ENCODE measurements at places on chromosomes 6 and 20.

GRCh38 chr20:63194007-63194796, 21.7 kb downstream of the YTHDF1 start:
- no peak for DNase-seq

DNA sequence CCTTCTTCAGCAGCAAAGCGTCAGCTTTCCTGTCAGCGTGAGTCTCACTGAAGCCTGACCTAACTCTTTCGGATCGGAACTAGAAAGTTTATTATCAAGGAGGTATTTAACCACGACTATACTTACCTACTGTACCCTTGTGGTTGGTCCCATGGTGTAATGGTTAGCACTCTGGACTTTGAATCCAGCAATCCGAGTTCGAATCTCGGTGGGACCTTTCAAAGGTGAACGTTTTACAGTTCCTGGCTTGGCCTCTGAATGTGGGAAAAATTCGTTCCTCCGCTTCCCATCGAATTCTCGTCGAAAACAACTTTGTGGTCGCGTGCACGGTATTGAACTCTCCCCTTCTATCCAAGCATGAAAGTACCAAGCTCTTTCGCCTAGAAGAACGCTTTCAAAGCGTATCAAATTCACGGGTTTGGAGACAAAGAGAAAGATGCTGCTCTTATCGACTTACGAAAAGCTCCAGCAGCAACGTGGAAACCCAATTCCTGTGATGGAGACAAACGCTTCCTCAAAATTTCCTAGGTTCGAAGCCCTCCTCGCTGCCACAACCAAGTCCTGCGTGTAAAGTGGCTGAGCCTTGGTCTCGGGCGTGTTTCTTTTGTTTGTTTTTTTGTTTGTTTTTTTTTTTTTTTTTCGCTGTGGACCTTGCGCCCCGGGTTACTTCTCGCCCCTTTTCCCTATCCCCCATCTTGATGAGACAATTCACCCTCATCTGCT, 63.7 kb downstream of the GPX5 start:
- peak; percentile 74 for DNase-seq

DNA sequence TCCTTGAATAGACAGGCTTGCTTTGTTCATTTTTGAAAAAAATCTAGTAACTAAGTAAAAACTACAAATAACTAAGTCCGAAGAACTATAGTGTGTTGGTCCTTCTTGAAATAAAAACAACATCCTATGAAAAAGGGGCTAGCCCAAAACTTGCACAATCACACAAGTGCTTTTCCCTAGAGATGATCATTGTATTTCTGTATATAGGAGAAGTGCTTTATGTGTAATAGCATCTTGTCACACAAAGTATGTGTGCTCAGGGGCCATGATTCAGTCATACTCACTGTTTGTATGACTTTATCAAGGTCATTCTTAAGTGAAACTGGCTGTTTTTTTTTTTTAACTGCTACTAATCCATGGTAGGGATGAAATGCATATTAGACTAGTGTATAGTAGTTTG, 179.8 kb downstream of the DTNBP1 start:
- no peak for DNase-seq

- DNase-seq = no peak
Measured at GRCh38 chr20:31913431-31914157, 38.3 kb downstream of the PDRG1 start.

DNA sequence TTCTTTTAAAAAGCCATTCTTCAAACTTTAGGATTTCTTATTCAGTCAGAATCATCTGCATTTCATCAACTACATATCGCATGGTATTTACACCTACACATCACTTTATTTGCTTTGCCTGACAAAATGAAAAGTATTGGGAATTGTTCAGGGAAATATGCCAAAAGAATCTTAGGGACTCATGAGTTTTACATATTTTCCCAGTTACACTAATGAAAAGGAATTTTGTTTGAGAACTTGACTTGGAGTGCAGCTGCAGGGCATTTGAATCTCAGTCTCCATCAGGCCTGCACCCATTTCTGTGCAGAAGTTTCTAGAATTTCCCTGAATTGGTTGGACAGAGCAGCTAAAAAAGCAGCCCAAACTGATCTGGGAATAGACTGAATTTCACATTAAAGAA, 65.3 kb downstream of the MTHFD1L start:
- DNase-seq = no peak

- no peak for DNase-seq
Measured at GRCh38 chr6:133743621-133744020, 145.3 kb upstream of the TCF21 start.

DNA sequence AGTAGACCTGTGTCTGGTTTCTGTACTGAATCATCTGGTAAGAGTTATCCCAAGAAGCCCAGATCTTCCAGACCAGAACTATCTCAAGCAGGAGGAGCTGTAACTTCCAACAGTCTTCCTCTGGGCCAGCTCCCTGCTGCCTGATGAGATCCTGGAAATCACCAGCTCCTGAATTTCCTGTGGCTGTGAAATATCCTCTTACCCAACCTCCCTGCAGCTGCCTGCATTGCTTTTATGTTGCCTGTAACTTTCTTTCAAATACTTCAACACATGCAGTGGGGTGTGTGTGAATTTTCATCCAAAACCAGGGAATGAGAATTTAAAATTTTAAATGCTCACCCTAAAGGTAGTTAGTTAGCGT, 160.5 kb upstream of the LAMP5 start:
- no peak for DNase-seq

DNA sequence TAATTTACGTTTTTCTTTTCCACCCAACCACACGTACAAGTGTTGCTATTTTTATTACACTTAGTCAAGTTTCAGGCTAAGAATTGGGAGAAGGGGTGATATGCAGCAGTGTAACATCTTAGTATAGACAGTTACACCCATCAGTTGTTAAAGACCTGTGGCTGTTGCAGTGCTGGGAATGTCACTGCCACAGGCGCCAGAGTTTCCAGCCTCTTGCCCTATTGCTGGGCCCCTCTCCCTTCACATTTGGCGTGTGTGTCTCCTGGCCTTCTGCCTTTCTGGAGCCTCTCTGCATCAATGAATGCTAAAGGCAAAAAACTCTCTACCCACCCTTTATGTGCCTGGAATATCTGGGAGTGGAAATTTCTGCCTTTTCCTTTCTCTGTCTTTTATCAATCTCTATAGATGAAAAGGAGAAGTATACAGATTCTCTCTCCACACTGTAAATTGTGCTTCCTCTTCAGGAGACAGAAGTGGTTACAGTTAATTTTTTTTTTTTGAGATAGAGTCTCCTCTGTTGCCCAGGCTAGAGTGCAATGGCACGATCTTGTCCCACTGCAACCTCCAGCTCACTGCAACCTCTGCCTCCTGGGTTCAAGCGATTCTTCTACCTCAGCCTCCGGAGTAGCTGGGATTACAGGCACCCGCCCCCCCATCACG, 73.0 kb downstream of the TIAM2 start:
- no peak for DNase-seq

GRCh38 chr6:456358-456867, 64.9 kb downstream of the IRF4 start:
- DNase-seq = no peak

DNA sequence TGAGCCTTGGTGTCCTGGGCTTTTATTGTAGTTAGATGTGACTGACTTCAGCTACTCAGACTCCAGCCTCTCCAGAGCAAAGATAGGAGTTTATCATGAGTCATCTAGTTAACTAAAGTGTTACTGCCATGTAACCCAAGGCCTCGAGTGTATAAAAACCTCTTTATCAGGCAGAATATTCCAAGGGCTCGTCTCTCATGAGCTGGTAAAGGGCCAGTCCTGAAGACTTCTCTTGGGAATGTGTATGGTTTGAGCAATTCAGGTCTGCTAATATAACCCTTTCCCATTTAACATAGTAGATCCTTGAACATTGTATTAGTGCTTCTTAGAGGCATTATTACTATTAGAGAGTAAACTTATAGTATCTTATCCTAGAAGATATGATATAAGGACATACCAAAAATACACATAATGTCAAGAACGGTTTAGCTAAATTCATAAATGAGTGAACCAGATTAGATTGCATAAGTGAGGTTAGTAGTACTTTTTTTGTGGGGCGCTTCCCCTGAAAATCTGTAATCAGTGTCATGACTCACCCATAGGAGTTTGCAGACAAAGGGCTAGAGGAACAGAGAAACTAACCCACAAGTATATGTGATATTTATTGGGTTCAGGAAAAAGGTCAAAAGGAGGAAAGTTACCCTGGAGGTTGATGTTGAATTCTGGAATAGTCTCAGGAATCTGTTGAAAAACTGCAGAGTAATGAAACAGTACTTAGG, 16.0 kb downstream of the DSE start:
- no peak for DNase-seq

GRCh38 chr6:7546896-7547295, 5.4 kb downstream of the DSP start:
- no peak for DNase-seq

DNA sequence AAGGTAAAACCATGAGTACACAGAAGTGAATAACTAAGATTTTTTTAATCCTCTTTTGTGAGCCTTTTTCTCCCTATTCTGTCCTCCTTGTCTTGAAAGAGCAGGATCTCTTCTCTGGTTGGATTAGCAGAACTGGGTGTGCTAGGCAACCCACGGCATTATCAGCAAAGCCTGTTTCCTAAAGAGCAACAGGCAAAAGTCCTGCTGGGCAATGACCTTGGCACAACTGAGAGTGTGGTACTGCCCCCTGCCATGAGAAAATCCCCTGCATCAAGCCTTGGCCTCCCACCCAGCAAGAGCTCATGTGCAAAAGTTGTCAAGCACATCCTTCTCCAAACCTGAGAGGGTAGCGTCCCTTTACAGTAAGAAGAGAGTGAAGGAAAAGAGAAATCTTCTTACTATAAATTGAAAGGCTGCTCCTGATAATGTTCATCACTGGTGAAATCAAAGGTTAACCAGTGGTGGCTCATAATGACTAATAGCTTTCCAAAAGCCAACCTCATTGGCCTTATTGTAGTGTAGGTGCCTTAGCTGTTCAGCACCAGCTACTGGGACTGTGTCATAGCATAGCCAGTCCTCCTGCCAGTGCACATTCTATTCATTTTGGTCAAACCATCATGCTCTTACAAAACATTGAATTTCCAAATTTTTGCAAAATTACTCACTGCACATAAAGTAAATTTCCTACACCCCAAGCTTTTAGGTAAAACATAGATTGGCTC, 17.1 kb downstream of the KIF6 start:
- DNase-seq = no peak

GRCh38 chr20:40491009-40491590, 197.9 kb downstream of the MAFB start:
- no peak for DNase-seq

DNA sequence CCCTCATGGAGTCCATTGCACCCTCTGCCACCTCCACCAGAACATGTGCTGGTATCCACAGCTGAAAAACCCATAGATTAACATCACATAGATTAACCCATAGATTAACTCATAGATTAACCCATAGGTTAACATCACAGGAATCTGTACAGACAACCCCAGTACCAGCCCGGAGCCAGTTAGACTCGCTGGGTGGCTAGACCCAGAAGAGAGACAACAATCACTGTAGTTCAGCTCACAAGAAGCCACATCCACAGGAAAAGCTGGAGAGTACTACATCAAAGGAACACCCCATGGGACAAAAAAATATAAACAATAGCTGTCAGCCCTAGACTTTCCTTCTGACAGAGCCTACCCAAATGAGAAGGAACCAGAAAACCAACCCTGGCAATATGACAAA, 25.1 kb downstream of the SERPINB9 start:
- no peak for DNase-seq

GRCh38 chr6:16903470-16903869, 142.2 kb upstream of the ATXN1 start:
- no peak for DNase-seq

DNA sequence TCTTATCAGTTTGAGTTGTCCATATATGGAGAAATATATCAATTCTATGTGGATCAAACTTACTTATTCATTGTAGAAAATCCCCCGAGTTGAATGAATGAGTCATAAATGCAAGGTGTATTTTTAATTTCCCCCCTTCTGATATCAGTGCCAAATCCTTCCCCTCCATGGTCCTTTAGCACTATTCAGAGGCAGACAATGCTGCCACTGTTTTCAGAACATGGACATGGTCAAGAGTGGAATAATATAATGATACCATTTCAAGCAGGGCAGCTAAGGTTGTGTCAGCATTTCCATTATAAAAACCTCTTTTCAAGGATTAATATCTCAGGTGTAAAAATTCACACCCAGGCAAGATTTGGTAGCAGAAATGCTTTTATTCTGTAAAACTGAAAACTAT, 244.0 kb downstream of the FOXC1 start:
- no peak for DNase-seq

- DNase-seq = no peak
Measured at GRCh38 chr6:100115407-100116101, 121.5 kb upstream of the MCHR2 start.

- peak; percentile 81 for DNase-seq
Measured at GRCh38 chr6:7050872-7051779, 56.6 kb upstream of the RREB1 start.

- DNase-seq = no peak
Measured at GRCh38 chr6:25010176-25010575, 74.4 kb upstream of the RIPOR2 start.

- no peak for DNase-seq
Measured at GRCh38 chr6:14284969-14285590, 167.5 kb downstream of the CD83 start.

- no peak for DNase-seq
Measured at GRCh38 chr6:130851026-130851425, 23.8 kb downstream of the SMLR1 start.

DNA sequence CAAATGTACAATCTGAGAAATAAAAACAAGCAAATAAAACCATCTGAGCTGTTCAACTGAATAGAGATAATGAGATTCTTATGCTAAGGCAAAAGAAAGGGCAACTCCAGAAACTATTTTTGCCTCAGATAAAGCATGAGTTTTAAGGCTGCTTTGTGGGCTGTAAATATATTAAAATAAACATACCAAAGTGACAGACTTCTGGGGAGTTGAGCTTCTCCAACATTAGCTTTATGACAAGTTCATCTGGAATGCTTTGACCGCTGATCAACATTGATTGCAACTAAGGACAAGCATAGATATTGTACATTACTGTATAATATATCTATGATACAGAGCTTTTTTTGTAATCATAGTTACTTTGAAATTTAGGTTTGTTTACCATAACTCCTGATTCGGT, 19.3 kb downstream of the AK9 start:
- DNase-seq = no peak

GRCh38 chr20:53738945-53739798, 145.5 kb upstream of the ZNF217 start:
- no peak for DNase-seq

- DNase-seq = no peak
Measured at GRCh38 chr6:111757342-111757741, 115.9 kb downstream of the FYN start.

GRCh38 chr6:34490390-34491090, 24.7 kb downstream of the PACSIN1 start:
- no peak for DNase-seq

All from NCI-H146 (cell line).